ENCODE measurements at places on chromosomes 6 and 20. TPM values are rescaled to one million over a fixed set of nuclear protein-coding genes. Genes with fewer than 3 reads are reported as not detected.

The PLEKHG1 gene
- 9.0 TPM for total RNA-seq

The XKR7 gene
- 9.8 TPM for total RNA-seq

The TPBG gene
- total RNA-seq = 4.5 TPM

The PAK5 gene
- 33.0 TPM for total RNA-seq

The HAO1 gene
- under 0.01 TPM for total RNA-seq

The BPIFB2 gene
- total RNA-seq = not detected

The SNAP91 gene
- 108 TPM for total RNA-seq

The FNDC11 gene
- total RNA-seq = 6.1 TPM

The NELFE gene
- 45.7 TPM for total RNA-seq

The AIF1 gene
- 6.9 TPM for total RNA-seq

The RIPPLY2 gene
- 21.6 TPM for total RNA-seq

The EMILIN3 gene
- 1.6 TPM for total RNA-seq

The RREB1 gene
- 1.6 TPM for total RNA-seq

The VIP gene
- 4.1 TPM for total RNA-seq

The HSPA1B gene
- 180 TPM for total RNA-seq

The ACOT8 gene
- total RNA-seq = 32.6 TPM

The RAB44 gene
- total RNA-seq = not detected

The IP6K3 gene
- not detected for total RNA-seq

The OR2J3 gene
- not detected for total RNA-seq

The NKAIN2 gene
- 109 TPM for total RNA-seq

The CALHM5 gene
- total RNA-seq = 0.41 TPM

The ABHD16B gene
- total RNA-seq = not detected

The HTR1B gene
- 5.3 TPM for total RNA-seq

The DPPA5 gene
- not detected for total RNA-seq

The PRSS35 gene
- 2.0 TPM for total RNA-seq

The CD93 gene
- 10.6 TPM for total RNA-seq

The TINAG gene
- 0.41 TPM for total RNA-seq

The MACROD2 gene
- total RNA-seq = 47.7 TPM

The POU5F1 gene
- total RNA-seq = not detected

The CLIC5 gene
- 1.2 TPM for total RNA-seq

The GABRR2 gene
- total RNA-seq = under 0.01 TPM

Data from frontal cortex (tissue), 4 donors.